ENCODE measurements at places on chromosomes 1 and 21.

- H3K36me3 ChIP-seq, result peaks cover 1% of the 10 kb centered on the region
- H3K27ac ChIP-seq, result no peak overlapping the region
- no peak for DNase-seq
- no peaks in the 10 kb centered on the region for H3K4me1 ChIP-seq
- no peak overlapping the region for H3K4me3 ChIP-seq
- H3K27me3 ChIP-seq, result no peaks in the 10 kb centered on the region
Measured at GRCh38 chr1:38834221-38834782, 25.3 kb downstream of the RRAGC start.

DNA sequence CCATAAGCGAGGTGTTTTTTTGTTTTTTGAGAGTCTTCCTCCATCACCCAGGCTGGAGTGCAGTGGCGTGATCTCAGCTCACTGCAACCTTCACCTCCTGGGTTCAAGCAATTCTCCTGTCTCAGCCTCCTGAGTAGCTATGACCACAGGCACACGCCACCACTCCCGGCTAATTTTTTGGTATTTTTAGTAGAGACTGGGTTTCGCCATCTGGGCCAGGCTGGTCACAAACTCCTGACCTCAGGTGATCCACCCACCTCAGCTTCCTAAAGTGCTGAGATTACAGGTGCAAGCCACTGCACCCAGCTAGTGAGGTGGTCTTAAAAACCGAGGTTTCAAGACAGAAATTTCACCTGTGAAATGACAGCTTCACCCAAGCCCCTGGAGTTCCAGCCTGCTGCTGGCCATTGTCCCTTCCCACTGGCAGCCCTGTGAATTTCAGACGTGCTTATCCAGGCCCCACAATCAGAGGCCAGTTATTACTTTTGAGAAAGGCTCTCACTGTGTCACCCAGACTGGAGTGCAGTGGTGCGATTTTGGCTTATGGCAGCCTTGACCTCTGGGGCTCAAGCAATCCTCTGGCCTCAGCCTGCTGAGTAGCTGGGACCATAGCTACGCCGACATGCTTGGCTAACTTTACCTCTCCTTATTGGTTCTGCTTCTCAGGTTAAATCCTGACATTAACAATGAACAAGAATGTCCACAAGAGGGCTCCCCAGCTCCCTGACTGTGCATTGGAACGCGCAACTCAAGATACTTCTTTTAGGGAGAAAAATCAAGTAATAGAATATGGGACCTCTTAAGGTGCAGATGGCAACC is 19.4 kb downstream of the ENO1 start:
- peaks cover 33% of the 10 kb centered on the region for H3K36me3 ChIP-seq
- H3K27me3 ChIP-seq, result no peaks in the 10 kb centered on the region
- H3K4me3 ChIP-seq, result no peak overlapping the region
- DNase-seq, result no peak
- H3K27ac ChIP-seq, result peak overlapping the region; percentile 61

- no peaks in the 10 kb centered on the region for H3K4me1 ChIP-seq
- H3K27me3 ChIP-seq, result no peaks in the 10 kb centered on the region
- H3K27ac ChIP-seq, result no peak overlapping the region
- no peak overlapping the region for H3K4me3 ChIP-seq
- DNase-seq, result no peak
Measured at GRCh38 chr1:241934866-241935265, 22.7 kb upstream of the BECN2 start.

DNA sequence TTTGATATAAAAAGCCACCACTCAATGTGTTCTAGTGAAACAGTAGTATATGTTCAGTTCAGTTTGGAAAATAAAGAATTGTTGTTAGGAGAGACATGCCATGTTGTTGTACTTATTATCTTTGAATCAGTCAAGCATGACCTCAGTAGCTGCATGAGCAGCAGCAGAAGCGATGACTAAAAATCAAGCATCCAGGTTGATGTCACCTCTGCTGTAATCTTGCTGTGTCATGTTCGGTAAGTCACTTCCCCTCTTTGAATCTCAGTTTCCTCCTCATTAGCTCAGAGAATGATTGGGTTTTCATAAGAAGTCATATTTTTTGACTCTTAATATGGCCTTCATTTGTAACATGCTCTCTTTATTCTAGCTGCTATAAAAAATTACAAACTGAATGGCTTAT is 428.4 kb upstream of the B3GALT2 start:
- DNase-seq, result no peak
- H3K36me3 ChIP-seq, result no peaks in the 10 kb centered on the region
- no peaks in the 10 kb centered on the region for H3K27me3 ChIP-seq
- no peak overlapping the region for H3K27ac ChIP-seq

DNA sequence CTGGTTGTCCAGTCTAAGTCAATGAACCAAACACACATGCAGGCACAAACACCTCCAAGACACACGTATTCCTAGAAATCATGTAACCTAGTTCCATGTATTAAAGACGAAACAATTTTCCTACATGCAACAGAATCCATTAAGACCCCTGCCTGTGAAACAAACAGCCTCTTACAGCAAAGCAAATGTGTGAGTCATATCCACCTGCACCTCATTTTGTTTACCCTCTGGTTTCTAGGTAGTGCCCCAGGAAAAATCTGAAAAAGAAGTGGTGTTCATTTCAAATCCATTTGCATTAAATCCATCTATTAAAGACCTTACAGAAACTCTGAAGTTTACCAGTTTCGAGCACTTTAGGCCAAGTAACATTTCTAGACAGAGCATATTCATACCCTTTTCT is 74.1 kb downstream of the VCAM1 start:
- H3K27me3 ChIP-seq, result no peaks in the 10 kb centered on the region
- DNase-seq, result no peak
- H3K4me3 ChIP-seq, result no peak overlapping the region
- H3K27ac ChIP-seq, result no peak overlapping the region

DNA sequence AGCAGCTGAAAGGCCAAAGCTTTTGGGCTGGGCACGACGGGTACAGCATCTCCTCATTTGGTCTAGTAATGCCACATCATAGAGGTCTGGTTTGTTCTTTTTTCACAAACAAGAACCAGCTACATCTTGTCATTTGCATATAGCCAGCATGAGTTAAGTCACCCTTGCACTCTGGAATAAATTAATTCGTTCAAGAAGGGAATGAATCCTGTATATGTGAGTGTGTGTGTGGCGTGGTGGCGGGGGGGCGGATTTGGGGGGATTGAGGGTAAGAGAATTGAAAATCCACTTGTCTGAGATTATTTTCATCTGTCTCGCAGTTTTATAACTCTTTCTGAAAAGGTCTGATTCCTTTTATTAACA is 380.0 kb upstream of the CAMK1G start:
- no peaks in the 10 kb centered on the region for H3K36me3 ChIP-seq
- H3K4me1 ChIP-seq, result peaks cover 14% of the 10 kb centered on the region
- DNase-seq, result no peak
- H3K27me3 ChIP-seq, result no peaks in the 10 kb centered on the region

DNA sequence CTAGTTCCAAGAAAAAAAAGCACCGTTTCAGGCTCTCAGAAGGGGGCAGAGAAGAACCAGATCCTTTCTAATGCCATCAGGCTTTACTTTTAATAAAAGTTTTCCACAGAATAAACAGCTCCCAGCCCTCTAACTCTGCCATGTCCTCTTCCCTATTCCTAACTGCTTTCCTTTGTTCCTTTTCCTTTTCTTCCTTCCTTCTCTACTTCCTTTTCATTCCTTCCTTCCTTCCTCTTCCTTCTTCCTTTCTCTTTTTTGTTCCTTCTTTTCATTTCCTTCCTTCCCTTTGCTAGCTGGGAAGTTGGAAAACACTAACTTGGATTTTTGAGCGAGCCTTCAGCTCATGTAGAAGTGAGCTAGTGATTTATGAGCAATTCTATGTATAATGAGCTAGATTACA is 46.2 kb downstream of the KDM5B start:
- H3K4me3 ChIP-seq, result no peak overlapping the region
- H3K36me3 ChIP-seq, result peaks cover 32% of the 10 kb centered on the region
- no peaks in the 10 kb centered on the region for H3K27me3 ChIP-seq
- H3K27ac ChIP-seq, result no peak overlapping the region
- no peaks in the 10 kb centered on the region for H3K4me1 ChIP-seq

All from thoracic aorta (tissue), 2 donors.